Articular chondrocyte of knee joint (primary cell): ENCODE measurements at places on chromosomes 7 and 10. TPM values are rescaled to one million over a fixed set of nuclear protein-coding genes. Genes with fewer than 3 reads are reported as not detected.

The DLX6 gene
- 1.1 and 1.6 TPM in 2 replicates for total RNA-seq

The RASA4B gene
- total RNA-seq = 0.76 and 2.4 TPM in 2 replicates

The TMEM236 gene
- 0.22 and 0.26 TPM in 2 replicates for total RNA-seq

The EPO gene
- not detected in 2 replicates for total RNA-seq

The KIAA1217 gene
- 17.0 and 25.2 TPM in 2 replicates for total RNA-seq

The GPR15LG gene
- total RNA-seq = not detected in 2 replicates

The RAB19 gene
- total RNA-seq = 0.22 TPM in 1 of 2 replicates, not detected in the other

The UTF1 gene
- total RNA-seq = not detected in 2 replicates

The RSPH10B2 gene
- 0.11 TPM in 1 of 2 replicates, not detected in the other for total RNA-seq

The LIPF gene
- total RNA-seq = not detected in 2 replicates

The ZCWPW1 gene
- 2.4 and 3.5 TPM in 2 replicates for total RNA-seq

The DCLRE1A gene
- total RNA-seq = 5.5 and 6.4 TPM in 2 replicates

The GNG11 gene
- total RNA-seq = 11.5 and 15.2 TPM in 2 replicates

The CPN1 gene
- not detected in 2 replicates for total RNA-seq

The ARMS2 gene
- not detected in 2 replicates for total RNA-seq

The NCAPG2 gene
- 17.2 and 19.3 TPM in 2 replicates for total RNA-seq

The RARRES2 gene
- 0.32 and 2.2 TPM in 2 replicates for total RNA-seq

The SPDYE9 gene
- under 0.01 TPM in 1 of 2 replicates, not detected in the other for total RNA-seq

The TSPAN33 gene
- total RNA-seq = 0.39 and 0.43 TPM in 2 replicates

The CFAP43 gene
- 0.78 and 1.2 TPM in 2 replicates for total RNA-seq

The DRGX gene
- total RNA-seq = not detected in 2 replicates

The CNPY1 gene
- not detected in 2 replicates for total RNA-seq

The ZNF722 gene
- not detected in 2 replicates for total RNA-seq

The KNDC1 gene
- total RNA-seq = 0.54 and 0.65 TPM in 2 replicates

The TRIM74 gene
- 0.13 TPM in 1 of 2 replicates, not detected in the other for total RNA-seq

The ANKRD61 gene
- total RNA-seq = 0.11 TPM in 1 of 2 replicates, not detected in the other

The RGR gene
- total RNA-seq = not detected in 2 replicates

The FRMPD2 gene
- not detected in 2 replicates for total RNA-seq

The GNAT3 gene
- total RNA-seq = not detected in 2 replicates

The COL1A2 gene
- 5,438 and 5,703 TPM in 2 replicates for total RNA-seq

The FAM241B gene
- 0.43 and 0.91 TPM in 2 replicates for total RNA-seq

The PDK4 gene
- total RNA-seq = 2.2 and 18.5 TPM in 2 replicates

The MMP21 gene
- total RNA-seq = 0.11 TPM in 1 of 2 replicates, not detected in the other

The PIK3CG gene
- total RNA-seq = 0.11 TPM in 1 of 2 replicates, not detected in the other

The CNTNAP2 gene
- 0.11 TPM in 1 of 2 replicates, not detected in the other for total RNA-seq

The NT5C2 gene
- total RNA-seq = 81.4 and 95.9 TPM in 2 replicates

The PNLIPRP1 gene
- not detected in 2 replicates for total RNA-seq

The SEMA3E gene
- total RNA-seq = 4.2 and 4.3 TPM in 2 replicates

The NRP1 gene
- 139 and 153 TPM in 2 replicates for total RNA-seq

The OR2A12 gene
- total RNA-seq = under 0.01 TPM in 1 of 2 replicates, not detected in the other

The FAM13C gene
- 7.9 and 10.7 TPM in 2 replicates for total RNA-seq

The C10orf53 gene
- not detected in 2 replicates for total RNA-seq

The ZNF467 gene
- under 0.01 and 0.11 TPM in 2 replicates for total RNA-seq

The IFT22 gene
- total RNA-seq = 39.1 and 39.5 TPM in 2 replicates

The FAM221A gene
- 1.4 TPM in 2 replicates for total RNA-seq

The MINDY3 gene
- 37.1 and 41.2 TPM in 2 replicates for total RNA-seq

The ATRNL1 gene
- total RNA-seq = 2.5 and 12.5 TPM in 2 replicates

The CCL24 gene
- not detected in 2 replicates for total RNA-seq

The PVRIG gene
- not detected in 2 replicates for total RNA-seq

The LIPM gene
- not detected in 2 replicates for total RNA-seq

The TMEM225B gene
- total RNA-seq = 0.26 and 0.43 TPM in 2 replicates

The CALHM3 gene
- total RNA-seq = 0.11 TPM in 1 of 2 replicates, not detected in the other

The FLNC gene
- total RNA-seq = 18.4 and 30.6 TPM in 2 replicates

The SPDYE1 gene
- total RNA-seq = not detected in 2 replicates

The GLI3 gene
- total RNA-seq = 20.2 and 25.5 TPM in 2 replicates

The AKR1E2 gene
- total RNA-seq = 6.7 and 8.1 TPM in 2 replicates
